Astrocyte of the spinal cord (primary cell): ENCODE measurements at places on chromosomes 4 and X.

GRCh38 chr4:85946821-85947220, 413.0 kb downstream of the MAPK10 start:
- DNase-seq: no peak

- peak; percentile 47 for DNase-seq
Measured at GRCh38 chrX:109199726-109200125, 282.2 kb downstream of the GUCY2F start.

DNA sequence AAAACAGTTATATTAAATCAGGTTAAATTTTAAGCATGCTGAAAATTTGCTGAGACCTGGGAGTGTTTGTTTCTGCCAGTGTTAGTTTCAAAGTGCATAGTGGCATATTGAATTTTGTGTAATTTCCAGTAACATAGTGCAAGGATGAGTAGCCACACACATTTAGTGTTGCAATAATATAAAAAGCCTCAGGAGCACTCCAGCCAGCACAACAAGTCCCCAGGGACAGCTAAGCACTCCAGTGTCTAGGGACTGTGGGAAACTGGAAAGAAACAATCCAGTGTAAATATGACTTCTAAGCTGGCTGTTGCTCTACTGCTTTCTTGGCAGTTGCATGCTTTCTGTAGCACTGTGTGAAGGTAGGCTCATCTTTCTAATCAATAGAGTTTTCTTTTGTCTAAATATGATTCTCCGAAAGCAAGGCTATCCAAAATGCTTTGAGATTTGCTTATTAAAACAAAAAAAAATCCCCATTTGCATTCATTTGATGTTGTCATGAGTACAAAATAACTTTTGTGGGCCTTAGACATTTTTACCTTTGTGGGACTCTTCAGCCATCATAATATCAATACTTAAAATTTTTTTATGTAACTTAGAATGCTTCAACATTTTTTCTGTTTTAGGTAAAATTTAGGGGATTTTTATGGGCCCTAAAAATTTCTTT, 24.2 kb upstream of the CXCL2 start:
- peak; percentile 58 for DNase-seq

DNA sequence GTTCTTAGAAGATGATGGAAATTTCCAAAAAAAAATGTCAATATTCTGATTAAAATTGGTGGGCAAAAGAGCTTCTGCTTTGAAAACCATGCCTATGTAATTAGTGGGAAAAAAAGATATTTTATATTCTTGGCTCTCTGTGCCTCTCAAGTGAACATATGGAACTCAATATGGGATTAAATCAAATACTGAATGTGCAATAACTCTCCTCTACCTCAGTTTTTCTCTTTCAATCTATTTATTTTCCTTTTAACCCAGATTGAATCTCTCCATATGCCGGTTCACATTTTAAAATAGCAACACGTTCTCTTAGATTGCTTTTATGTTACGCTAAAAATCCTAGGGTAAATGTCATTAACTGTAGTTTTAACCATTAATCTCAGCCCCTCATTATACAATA, 224.2 kb upstream of the PABPC4L start:
- DNase-seq: no peak

GRCh38 chr4:38605753-38606586, 58.0 kb upstream of the KLF3 start:
- no peak for DNase-seq

- no peak for DNase-seq
Measured at GRCh38 chr4:5760936-5761480, 50.0 kb downstream of the EVC start.

DNA sequence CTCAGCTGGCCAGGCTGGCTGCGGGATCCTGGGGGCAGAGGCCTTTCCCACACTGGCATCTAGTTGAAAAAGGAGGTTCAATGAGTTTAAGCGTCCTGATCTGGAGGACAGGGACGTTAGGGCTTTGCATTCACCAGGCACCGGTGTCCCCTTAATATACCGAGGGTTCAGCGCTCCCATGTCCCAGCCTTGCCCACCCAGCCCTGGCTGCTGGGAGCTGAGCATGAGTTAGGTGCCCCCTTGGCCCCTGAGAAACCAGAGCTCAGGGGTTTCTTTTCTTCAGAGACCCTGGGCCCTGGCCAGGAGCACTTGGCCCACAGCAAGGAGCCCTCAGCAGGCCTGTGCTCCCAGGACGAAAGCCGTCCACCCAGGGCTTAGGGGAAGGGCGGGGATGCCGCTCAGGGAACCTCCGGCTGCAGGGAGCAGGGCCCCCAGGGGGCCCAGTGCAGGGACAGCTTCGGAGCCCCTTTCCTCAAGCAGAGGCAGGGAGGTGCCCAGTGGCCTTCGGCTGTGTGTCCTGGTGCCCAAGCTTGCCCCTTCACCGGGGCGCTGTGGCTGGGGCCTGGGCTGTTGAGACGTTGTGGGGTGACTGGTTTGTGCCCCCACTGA, 20.9 kb upstream of the DUSP9 start:
- no peak for DNase-seq

GRCh38 chr4:79399076-79399475, 9.0 kb downstream of the GK2 start:
- no peak for DNase-seq

GRCh38 chr4:158181906-158182305, 9.1 kb upstream of the GASK1B start:
- DNase-seq: no peak

GRCh38 chr4:53622739-53623151, 31.5 kb upstream of the LNX1 start:
- peak; percentile 29 for DNase-seq

DNA sequence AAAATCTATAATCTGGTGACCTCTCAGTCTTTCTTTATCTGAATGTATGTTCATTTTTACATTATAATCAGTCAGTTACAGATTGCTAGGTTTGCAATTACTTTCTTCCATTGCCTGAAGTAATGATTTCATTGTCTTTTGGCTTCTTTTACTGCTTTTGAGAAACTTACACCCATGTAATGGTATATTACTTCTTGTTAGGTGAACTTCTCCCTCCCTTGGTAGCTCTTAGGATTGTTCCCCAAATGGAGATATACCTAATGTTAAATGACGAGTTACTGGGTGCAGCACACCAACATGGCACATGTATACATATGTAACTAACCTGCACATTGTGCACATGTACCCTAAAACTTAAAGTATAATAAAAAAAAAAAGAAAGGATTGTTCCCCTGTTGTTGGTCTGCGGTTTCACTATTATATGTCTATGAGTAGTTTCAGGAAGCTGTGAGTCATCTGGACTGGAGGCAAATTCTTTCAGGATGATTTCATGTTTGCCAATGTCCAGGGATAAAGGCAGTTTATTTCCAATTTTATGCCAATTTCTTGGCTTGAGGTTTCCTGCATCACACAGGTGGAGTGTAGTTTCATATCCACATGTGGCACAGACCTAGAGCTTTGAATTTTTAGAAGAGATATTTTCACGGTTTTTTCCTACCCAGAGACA, 21.8 kb downstream of the SPANXC start:
- peak; percentile 81 for DNase-seq
